ENCODE measurements at places on chromosomes 3 and 15. TPM values are rescaled to one million over a fixed set of nuclear protein-coding genes. Genes with fewer than 3 reads are reported as not detected.

DNA sequence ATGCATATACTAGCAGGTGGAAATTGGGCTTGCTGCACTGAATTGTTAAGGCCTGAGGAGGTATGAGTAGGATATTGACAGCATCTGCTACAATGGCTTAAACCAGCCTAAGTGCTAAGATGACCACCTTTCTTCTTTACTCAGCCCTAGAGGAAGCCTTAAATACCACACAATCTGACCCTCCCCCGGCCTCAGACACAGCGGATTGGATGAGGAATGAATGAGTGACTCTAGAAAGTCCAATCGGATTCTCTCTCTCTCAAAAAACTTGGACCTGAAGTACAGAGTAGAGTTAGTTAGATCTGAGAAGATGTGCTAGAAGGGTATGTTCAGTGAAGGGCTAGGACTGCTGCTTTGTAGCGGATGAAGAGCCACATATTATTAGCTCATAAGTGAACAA, 39.9 kb upstream of the C3orf49 start:
- no peaks in the 10 kb centered on the region for H3K27me3 ChIP-seq
- DNase-seq: no peak
- H3K4me1 ChIP-seq: no peaks in the 10 kb centered on the region

DNA sequence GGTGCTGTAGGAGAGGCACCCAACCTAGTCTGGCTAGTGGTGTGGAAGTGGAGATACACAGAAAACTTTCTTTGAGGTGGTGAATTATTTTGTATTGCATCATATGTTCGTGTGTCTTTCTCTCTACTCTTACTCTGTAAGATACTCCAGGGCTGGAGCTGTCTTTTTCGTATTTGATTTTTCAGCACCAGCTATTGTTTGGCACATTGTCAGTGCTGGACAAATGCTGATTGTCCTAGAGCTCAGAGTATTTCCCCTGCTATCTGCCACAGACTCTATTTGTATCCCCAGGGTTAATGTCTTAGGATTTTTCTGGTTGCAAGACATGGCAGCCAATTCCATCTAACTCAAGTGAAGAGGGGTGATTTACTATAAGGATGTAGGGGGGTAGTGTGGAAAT, 110.5 kb downstream of the SAMMSON start:
- no peak overlapping the region for H3K4me3 ChIP-seq
- no peak for DNase-seq
- no peak overlapping the region for H3K27ac ChIP-seq
- H3K27me3 ChIP-seq: no peaks in the 10 kb centered on the region

- no peak for DNase-seq
- no peak overlapping the region for H3K4me3 ChIP-seq
- peaks cover 11% of the 10 kb centered on the region for H3K36me3 ChIP-seq
These were observed 25.1 kb upstream of the UTS2B start for GRCh38 chr3:191355406-191355805.

DNA sequence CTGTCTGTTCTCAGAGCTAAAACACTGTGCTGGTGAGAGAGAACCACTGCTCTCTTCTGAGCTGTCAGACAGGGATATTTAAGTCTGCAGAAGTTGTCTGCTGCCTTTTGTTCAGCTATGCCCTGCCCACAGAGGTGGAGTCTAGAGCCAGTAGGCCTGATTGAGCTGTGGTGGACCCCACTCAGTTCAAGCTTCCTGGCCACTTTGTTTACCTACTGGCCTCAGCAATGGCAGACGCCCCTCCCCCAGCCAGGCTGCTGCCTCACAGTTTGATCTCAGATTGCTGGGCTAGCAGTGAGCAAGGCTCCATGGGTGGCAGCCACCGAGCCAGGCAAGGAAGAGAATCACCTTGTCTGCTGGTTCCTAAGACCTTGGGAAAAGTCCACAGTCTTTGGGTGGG, 21.0 kb upstream of the CACNA1D start:
- no peaks in the 10 kb centered on the region for H3K27me3 ChIP-seq
- H3K4me3 ChIP-seq: no peak overlapping the region
- no peak for DNase-seq
- H3K27ac ChIP-seq: no peak overlapping the region

The ZBED2 gene
- total RNA-seq: 9.5 TPM

The SLC12A8 gene
- total RNA-seq: 5.9 TPM

All from lung (tissue), 17 donors.